ENCODE measurements at places on chromosomes 1 and 21.

DNA sequence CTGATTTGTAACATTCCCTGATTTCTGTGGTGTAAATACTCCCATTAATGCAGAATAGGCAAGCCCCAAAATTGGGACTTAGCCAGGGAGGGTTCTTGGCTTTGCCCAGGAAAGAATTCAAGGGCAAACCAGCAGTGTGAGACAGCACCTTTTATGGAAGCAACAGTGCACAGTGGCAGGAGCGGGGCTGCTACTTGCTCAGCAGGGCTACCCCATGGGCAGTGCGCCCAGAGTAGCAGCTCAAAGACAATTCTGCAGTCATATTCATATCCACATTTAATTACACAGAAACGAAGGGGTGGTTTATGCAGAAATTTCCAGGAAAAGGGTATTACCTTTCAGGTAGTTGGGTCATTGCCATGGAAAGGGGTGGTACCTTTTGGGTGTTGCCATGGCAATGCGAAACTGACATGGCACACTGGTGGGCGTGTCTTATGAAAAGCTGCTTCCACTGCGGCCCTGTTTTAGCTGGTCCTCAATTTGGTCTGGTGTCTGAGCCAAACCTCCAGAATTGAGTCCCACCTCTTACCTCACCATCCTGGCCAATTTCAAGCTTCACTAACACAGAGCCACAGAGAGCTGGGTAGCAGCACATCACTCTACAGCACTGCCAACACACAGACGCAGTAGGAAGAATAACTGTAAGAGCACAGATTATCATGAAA is 35.9 kb downstream of the FHAD1 start:
- DNase-seq: no peak

GRCh38 chr1:121414905-121415304 is 230.1 kb downstream of the SRGAP2C start:
- DNase-seq: peak; percentile 0

DNA sequence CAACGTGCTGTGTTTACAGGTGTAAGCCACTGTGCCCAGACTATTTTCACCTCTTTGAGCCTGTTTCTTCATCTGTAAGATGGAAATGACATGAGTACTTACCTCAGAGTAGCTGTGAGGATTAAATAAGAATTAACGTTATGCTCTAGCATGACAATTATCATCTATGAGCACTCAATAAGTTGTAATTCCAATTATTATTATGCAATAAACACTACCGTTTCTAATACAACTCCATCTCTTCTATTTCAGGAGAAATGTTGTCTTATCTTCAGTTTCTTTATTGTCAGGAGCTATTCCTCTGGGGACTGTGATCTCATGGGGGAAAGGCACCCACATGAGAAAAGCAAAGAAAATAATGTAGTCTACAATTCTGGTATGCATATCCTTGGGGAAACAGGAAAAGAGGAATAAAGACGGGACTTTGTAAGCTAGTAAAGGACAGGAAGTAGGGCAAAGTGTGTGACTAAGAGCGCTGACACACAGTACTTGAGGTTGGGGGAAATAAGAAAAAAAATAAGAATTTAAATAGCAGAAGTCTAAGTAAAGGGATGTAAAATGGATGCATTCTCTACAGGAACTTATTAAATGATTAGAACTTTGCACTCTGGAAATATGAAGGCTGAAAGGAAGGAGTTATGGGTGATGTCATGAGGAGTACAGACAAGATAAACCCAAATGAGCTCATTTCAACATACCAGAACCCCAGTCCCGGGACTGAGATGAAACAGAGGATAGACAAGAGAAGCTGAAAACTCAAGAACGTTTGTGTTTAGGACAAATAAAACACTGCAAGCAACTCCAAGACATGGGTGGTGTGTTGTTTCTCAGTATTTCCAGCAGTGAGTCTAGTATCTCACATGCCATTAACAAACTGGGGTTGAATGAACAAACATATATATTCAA is 9.8 kb downstream of the PHC2 start:
- peak; percentile 74 for DNase-seq

DNA sequence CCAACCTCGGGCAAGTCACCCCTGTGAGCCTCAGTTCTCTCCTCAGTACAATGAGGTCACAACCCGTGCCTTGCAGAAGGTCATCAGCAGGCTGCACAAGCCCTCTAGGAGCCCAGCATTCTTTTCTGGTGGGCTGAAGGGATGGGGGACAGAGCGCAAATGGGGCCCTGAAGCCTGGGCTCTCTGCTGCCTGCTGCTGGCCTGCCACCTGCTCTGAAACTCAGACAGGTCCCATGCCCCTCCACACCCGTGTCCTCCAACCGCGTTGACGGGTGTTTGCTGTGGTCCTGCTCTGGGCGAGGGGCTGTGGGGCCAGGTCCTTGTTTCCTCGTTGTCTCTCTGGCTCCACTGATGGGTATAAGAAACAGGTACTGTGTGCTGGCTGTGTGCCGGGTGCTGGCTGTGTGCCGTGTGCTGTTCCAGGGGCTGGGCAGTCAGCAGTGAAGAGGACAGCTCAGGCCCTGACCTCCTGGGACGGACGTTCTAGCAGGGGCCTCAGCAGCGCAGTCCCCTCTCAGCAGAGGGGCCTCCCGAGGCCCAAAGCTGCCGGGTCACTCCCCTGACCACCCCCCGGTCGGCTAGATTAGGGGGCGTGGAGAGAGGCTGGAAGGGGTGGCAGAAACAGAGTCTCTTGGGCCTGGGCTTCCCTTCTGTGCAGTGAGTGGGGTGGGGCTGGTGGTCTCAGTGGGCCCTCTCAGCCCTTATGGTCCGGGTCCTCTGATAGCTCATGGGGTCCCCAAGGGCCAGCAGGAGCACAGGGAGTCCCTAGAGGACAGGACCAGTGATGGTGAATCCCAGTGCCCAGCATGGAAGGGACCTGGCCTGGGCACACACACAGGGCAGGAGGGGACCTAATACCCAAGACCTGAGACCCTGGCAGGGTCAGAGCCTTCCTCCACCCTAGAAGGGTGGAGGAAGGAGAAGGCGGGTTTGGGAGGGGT is 42.1 kb downstream of the DMRTB1 start:
- no peak for DNase-seq

DNA sequence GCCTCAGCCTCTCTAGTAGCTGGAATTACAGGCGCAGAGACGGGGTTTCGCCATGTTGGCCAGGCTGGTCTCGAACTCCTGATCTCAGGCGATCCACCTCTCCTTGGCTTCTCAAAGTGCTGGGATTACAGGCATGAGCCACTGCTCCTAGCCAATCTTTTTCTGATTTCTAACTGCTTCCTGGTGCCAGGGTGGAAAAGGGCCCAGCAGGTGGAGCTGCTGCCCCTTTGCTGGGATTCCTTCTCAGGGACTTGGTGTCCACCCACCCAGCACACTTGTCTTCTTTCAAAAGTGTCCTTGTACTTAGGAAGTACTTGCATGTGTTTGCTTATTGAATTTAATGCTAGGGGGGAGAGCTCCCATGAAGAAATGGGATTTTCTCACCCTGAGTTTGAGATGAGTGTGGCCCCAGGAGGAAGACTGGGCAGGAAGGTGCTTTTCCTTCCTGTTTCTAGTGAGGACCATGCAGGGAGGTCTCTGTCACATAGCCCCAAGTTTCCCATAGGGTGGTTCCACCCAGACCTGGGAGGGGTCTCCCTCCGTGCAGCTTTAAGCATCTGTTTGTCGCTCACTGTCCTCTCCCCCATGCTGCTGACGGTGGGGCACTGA is 14.2 kb downstream of the UTP11 start:
- peak; percentile 73 for DNase-seq

DNA sequence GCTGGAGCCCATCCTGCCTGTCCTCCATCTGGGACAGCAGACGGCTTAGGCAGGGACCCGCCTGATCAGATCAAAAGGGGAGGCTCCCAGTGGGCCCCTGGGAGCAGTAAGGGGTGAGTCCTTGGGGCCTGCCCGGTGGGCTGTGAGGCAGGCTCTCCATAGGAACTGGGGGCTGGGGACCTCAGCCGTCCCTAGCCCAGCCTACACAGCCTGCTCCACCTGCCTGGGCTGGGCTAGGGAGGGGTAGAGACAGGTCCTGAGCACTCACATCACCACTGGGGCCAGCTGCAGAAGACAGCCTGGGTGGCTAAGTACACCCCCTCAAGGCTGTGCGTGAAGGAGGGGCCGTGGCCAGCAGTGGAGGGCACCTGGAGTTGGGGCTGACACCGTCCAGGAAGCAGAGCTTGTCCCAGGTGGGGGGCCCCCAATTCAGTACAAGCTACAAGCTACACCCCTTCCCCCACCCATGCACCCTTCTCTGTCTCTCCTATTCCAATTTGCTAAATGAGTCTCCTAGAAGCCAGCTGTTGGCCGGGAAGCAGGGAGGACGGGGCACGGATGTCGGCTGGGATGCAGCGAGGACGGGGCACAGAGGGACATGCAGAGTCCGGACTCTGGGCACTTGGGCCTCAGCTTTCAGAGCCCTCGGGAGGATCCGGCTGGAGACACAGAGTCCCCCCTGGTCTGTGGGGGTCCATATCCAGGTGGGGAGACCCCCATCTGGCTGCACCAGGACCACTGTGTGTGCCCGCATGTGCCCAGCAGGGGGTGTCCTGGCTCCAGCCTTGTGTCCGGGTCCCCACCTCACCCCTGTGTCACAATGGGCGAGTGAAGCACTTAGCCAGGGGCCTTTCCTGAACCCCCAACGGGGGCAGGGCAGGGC is 1.7 kb downstream of the ISG15 start:
- DNase-seq: peak; percentile 47

GRCh38 chr1:54227091-54227602 is 27.2 kb downstream of the MRPL37 start:
- no peak for DNase-seq

DNA sequence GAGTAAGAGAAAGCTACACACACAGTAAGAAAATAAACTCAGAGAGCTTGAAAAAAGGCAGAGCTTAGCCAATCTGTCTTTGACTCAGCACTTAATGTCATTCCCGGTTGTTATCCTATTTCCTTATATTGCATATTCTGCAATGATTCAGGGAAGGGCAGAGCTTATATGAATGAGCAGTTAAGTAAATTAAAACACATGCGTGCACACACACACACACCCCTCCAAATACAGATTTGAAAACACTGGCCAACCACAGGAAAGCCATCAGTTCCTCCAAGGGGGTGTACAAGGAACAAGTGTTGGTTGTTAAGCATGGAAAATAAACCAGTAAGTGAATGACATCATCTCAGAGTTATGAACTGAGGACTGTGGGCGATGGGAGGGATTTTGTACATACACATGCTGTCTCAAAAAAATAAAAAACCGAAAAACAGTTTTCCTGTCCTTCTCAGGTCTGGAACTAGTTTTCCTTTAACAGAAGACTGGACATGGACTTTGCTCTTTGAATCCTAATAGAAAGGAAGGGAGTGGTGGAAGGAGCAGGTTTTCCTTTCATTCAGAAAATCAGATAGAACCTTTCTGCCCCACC is 1.0 kb downstream of the IQGAP3 start:
- DNase-seq: no peak

GRCh38 chr21:41241341-41241740 is 73.4 kb downstream of the BACE2 start:
- no peak for DNase-seq
